ENCODE measurements at places on chromosomes 2 and 18. TPM values are rescaled to one million over a fixed set of nuclear protein-coding genes. Genes with fewer than 3 reads are reported as not detected.
A peak's percentile ranks its signal among the peaks of the same experiment; 100 is the strongest.

ALKAL2 gene
- total RNA-seq: 26.7 TPM

UGT1A10 gene
- not detected for total RNA-seq

DNA sequence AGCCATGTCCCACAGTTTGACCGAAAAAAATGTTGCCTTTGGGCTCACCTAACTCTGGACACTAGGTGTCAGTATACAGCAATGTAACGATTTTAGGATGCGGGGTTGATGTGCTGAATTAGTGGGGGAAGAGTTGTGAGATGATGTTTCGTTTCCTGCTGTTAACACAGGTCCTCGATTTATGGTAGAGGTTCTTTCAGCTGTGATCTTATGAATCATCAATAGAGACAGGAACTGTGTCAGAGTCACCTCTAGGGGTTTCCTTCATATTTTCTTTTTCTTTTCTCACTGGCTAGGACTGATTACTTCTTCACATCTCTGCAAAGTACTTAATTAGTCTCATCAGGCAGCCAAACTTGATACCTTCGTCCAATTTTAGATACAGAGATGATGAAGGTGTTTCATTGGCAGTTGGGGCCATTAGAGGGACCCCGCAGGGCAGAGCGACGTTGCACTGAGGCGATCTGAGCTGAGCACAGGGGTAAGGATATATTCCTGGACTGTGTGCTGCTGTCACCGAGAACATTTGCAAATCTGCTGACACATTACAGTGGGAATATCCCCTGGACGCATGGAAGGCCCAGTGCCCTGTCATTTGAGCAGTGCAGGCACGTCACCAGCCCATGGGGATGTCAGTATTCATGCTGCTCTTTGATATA, 10.2 kb upstream of the MMADHC start:
- no peaks in the 10 kb centered on the region for H3K27me3 ChIP-seq
- peak overlapping the region; percentile 23 for H3K4me3 ChIP-seq
- no peak overlapping the region for H3K27ac ChIP-seq
- no peaks in the 10 kb centered on the region for H3K4me1 ChIP-seq

LIPG gene
- total RNA-seq: 1.6 TPM

DNA sequence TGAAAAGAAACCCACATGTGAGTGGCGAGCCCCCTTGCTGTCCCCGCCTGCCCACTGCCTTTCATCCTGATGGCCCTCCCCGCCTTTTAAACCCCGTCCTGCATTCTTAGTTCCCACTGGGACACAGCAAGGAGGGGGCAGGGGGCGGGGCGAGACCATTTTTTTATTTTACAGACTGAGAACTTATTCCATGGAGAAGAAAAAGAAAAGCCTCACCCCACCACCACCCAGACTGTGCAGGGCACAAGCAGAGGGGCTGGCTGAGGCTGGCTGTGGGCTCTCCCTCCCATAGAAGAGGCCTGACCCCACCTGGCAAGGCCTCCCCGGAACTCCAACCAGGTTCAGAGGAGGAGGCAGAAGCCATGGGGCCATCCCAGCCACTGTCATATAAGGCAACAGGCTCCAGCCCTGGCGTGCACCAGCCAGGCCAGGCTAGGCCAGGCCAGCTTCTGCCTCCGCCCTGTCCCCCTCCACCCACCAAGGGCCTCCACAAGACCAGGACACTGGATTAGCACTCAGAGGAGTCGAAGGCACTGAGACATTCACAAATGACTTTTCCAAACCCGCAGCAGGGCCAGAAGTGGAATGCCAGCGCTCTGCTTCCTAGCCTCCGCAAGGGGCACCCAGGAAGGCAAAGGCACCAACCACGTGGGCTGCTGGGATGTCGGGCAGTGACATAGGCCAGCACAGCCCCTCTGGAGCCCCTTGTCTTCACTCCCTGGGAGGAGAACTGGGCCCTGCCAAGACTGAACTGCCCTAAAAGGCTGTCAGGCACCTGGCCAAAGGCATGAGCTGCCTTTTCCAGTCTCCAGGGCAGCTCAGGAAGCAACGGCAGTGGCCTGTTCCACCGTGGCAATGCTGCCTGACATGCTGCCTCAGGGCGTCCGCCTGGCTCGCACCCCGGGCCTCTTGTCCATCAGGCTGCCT, 37.5 kb upstream of the SEMA4C start:
- no peaks in the 10 kb centered on the region for H3K27me3 ChIP-seq
- H3K4me1 ChIP-seq: peaks cover 38% of the 10 kb centered on the region
- peak overlapping the region; percentile 56 for H3K4me3 ChIP-seq

DNA sequence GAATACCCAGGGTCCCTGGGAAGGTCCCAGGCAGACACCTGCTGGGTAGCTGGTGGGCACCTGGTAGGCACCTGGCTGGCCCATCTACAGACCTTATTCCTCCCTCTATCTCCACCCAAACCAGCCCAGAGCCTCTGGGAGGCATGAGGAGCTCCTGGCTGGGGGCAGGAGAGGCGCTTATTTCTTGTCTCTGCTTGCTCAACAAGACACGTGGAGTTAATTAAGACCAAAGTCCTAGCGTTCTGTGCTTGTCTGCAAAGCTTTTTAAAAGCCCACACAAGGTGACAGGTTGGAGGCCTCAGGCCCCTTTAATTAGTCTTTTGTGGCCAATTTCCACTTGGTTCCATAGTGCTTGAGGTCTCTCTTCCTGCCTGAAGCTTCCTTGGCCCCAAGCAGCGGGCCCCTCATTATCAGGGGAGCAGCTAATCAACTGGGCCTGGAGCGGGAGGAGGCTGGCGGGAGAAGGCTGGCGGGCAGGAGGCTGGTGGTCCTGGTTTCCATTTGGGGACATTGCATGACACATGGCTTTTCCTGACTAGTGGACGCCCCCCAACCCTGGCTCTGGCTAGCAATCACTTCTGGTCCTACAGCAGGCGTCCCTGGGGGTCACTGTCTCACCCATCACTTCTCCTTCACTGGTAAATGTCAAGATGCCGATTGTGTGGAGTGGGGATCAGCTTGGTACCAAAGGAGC, 65.4 kb upstream of the HDAC4 start:
- peak overlapping the region; percentile 36 for H3K27ac ChIP-seq
- no peaks in the 10 kb centered on the region for H3K4me1 ChIP-seq
- no peak for DNase-seq
- no peaks in the 10 kb centered on the region for H3K36me3 ChIP-seq
- no peak overlapping the region for H3K4me3 ChIP-seq
- H3K27me3 ChIP-seq: no peaks in the 10 kb centered on the region

TRABD2A gene
- 1.1 TPM for total RNA-seq

NGEF gene
- 0.43 TPM for total RNA-seq

DNA sequence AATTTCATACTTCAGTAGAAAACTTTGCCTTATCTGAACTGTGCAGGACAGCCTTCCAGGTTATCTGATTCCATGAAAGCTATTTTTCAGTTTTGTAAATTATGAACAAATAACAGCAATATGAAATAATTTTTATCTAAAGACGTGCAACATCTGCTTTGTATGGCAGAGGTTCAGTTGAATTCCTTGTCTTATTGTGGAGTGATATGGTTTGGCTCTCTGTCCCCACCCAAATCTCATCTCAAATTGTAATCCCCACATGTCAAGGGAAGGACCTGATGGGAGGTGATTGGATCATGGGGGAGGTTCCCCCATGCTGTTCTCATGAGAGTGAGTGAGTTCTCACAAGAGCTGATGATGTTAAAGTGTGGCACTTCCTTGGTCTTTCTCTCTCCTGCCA, 18.1 kb upstream of the RPIA start:
- DNase-seq: no peak
- no peaks in the 10 kb centered on the region for H3K27me3 ChIP-seq
- no peaks in the 10 kb centered on the region for H3K4me1 ChIP-seq
- no peak overlapping the region for H3K4me3 ChIP-seq

All from ascending aorta (tissue), 2 donors.